NB4 (cell line): ENCODE measurements at places on chromosomes 5 and 9.
A peak's percentile ranks its signal among the peaks of the same experiment; 100 is the strongest.

- DNase-seq = no peak
These were observed 209.5 kb downstream of the TSSK1B start for GRCh38 chr5:113225259-113225658.

- DNase-seq = no peak
These were observed 64.0 kb downstream of the CRB2 start for GRCh38 chr9:123419721-123420591.

GRCh38 chr5:167671176-167671575, 620.3 kb upstream of the WWC1 start:
- no peak for DNase-seq

DNA sequence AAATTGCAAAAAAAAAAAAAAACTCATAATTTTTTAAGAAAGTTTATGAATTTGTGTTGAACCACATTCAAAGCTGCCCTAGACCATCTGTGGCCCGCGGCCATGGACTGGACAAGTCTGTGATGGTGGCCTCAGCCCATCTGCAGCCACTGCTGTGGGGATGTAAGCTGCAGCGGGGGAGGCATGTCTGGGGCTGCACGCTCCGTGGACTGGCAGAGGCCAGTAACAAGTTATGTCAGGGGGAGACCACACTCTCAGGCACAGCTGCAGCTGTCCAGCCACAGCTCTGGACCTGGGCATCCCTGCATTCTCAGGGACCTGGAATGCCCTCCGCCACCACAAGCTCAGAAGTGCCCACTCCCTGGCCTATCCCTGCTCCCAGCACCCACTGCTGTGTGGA, 1272.3 kb upstream of the CDH9 start:
- no peak for DNase-seq

GRCh38 chr5:60173667-60174066, 280.1 kb upstream of the PDE4D start:
- peak; percentile 43 for DNase-seq

DNA sequence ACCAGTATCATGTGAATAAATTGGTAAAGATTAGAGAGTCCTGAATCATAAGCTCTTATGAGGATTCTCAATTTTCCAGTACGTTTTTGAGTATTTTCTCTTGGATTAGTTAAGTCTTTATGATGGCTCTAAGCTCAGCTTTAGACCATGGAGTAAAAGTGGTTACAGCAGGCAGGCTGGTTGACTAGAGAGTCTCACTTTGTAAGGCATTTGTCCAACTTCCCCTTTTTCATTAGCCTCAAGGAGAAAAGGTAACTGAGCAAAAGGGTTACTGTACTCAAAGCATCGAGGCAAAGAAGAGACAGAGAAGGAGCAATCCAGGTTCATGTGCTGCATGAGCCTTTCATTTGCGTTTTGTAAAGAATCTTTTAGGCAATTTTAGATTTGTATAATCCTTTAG, 8.5 kb downstream of the NOP16 start:
- peak; percentile 64 for DNase-seq

GRCh38 chr5:140243706-140244250, 59.1 kb downstream of the PFDN1 start:
- DNase-seq = no peak

DNA sequence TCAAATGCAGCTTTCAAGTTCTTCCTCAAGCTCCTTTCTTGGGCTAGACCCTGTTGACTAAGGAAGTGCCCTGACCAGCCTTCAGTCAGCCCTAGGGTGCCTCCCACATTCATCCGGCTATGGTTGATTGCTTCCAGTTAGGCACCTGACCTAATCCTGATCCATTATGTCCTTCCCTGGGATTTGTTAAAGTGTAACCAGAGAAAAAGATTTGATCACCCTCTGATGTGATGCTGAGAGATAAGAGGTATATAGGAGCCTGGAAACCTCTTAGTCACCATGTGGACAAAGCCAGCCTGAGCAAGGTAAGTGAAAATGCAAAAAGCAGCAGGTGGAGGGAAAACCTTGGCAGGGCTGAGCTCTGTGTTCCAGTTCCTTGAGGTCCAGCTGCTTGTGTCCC, 178.8 kb upstream of the ERCC6L2 start:
- no peak for DNase-seq

- DNase-seq = no peak
These were observed 65.6 kb downstream of the ANKRD55 start for GRCh38 chr5:56167519-56167918.

GRCh38 chr5:78518365-78519197, 130.0 kb downstream of the LHFPL2 start:
- DNase-seq = no peak

DNA sequence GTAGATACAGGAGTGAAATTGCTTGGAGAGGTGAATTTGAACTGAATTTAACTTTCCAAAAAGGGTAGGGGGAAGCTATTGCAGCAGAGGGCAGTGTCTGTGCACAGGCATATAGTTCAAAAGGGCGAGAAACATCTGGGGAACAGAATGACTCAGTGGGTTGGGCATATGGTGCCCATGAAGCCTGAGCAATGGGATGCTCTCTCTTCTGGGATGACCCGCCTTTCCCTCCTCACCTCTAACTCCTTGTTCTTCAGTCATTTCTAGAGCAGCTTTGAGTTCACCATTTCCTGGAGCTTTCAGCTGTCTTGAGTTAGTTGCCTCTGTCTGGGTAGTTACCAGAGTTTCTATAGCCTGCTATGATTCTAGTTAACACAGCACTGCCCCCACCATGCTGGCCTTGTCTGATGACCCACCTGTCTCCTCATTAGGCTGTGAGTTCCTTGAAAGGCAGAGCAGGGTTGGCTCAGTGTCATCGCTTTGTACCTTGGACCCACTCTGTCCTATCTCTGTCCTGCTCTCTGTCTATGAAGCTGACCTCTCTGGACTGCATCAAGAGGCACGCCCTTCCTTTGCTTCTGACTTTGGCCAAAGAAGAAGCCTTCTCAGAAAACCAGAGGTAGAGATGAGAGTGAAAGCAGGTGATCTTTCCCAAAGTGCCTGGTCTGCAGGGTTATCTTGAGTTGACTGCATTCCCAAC, 299.6 kb upstream of the KLF4 start:
- DNase-seq = no peak

GRCh38 chr5:155833287-155833686, 493.7 kb upstream of the SGCD start:
- DNase-seq = peak; percentile 5

- no peak for DNase-seq
These were observed 159.2 kb downstream of the FRMD3 start for GRCh38 chr9:83379045-83379444.

GRCh38 chr5:110844251-110844650, 105.4 kb downstream of the SLC25A46 start:
- no peak for DNase-seq

GRCh38 chr9:132910376-132910775, 31.7 kb downstream of the SPACA9 start:
- no peak for DNase-seq

DNA sequence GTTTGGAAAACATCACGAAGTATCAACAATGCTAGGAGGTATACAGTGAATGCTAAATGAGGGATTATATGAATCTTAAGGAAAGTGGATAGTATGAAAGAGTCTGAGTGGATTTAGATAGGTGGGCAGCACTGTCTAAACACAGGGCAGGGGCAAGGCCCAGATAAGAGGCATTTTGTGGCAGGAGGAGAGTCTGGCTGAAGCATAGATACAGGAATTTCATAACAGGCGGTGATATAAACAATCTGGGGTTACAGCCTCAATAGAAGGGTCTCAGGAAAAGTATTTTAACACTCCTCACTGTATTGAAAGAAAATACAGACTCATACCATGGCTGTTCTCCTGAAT, 96.9 kb downstream of the PLPP1 start:
- DNase-seq = no peak

- no peak for DNase-seq
These were observed 31.9 kb upstream of the FSTL4 start for GRCh38 chr5:133644000-133644865.

- peak; percentile 87 for DNase-seq
These were observed 15.9 kb downstream of the EXD3 start for GRCh38 chr9:137406876-137407589.

DNA sequence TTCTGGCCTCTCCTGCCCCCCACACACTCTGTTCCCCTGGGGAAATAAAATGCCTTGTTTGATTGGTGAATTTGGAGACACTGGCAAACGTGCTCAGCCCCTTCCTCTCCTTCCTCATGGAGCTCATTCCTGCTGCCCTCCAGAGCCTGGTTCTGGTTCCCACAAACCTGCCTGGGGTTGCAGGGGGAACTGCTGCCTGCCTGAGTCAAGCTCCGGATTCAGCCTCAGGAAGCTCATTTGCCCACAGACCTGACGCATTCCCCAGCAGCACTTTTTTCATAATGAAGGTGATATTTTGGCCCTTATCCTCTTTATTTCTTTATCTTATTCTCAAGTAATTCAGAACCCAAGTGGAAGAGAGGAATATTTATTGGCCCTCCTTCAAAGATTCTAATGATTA, 140.5 kb downstream of the TTLL11 start:
- no peak for DNase-seq

GRCh38 chr9:2241836-2242741, 226.9 kb downstream of the SMARCA2 start:
- DNase-seq = peak; percentile 83

GRCh38 chr5:171474230-171474813, 54.9 kb downstream of the FGF18 start:
- DNase-seq = no peak

- peak; percentile 31 for DNase-seq
These were observed 296.6 kb upstream of the RASA1 start for GRCh38 chr5:86971034-86971571.

GRCh38 chr5:180598797-180599589, 7.7 kb upstream of the SCGB3A1 start:
- no peak for DNase-seq

DNA sequence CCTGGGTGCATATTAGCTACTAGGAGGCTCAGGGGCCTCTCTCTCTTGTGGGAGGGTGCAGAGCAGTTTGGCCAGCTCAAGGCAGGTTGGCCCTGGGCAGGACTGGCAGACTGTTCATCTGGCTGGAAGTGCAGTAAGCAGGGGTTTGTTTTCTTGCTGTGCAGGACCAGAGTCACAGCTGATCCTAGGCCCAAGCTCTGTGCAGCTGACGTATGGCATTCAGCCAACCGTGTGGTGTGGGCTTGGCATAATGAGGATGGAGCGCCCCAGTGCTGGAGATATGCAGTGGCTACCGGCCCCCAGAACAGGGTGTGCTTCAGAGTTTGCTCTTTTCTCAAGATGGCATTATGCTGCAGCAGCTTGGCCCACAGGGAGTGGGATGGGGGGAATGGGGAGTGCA, 31.0 kb upstream of the PHF24 start:
- DNase-seq = no peak

DNA sequence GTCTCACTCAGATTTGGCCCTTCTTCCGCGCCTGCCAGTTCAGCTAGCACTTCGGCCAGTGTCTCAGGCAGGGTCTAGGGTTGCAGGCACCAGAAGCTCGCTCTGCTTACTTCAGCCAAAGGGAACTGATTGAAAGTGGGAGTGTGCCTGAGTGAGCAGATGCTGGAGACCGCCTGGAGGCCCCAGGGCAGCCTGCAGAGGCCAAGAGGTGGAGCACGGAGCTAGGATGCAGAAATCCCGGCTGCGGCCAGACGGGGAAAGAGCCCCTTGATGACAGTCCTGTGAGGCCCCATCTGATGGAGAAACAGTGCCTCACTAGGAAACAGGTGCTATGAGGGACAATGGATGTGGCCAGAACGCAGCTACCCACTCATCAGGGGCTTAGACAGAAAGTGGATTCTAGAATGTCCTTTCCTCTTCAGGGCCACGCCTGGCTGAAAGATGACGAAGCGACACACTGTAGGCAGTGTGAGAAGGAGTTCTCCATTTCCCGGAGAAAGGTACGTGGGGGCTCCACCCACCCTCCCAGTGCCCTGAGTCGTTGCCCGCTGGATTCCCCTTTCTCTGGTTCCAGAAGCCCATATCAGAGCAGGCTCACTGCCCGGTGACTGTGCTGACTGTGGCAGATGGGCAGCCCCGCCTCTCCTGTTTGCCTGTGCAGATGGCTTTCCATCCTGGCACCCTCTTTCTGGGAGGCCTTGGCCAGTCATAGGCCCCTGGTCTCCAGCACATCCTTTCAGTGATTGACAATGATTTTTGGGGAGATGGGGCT, 16.1 kb downstream of the HNRNPH1 start:
- peak; percentile 9 for DNase-seq

DNA sequence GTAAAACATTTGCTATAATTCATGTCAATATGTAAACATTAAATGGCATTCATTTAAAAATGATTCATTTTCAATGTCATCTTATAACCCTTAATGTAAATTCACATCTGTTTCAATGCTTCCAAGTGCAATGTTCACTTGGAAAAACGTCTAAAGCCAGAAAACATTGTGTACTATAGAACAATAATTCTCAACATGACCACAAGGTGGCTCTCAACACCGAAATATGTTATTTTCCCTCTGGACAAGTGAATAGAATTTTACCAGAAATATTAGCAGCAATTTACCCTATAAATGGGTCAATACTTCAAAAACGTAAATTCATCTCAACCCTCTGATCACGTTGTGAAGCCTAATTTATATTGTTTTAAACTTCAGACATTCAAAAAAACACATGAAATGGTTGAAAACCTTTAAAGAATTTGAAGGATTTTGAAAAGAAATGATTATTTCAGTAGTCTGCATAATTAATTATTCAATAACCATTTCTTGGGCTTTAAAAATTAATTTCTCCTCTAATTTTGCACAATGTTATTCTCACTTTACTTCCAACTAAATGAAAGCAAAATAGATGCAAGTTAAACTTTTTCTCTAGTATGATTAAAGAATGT, 11.0 kb downstream of the CDH10 start:
- peak; percentile 49 for DNase-seq

DNA sequence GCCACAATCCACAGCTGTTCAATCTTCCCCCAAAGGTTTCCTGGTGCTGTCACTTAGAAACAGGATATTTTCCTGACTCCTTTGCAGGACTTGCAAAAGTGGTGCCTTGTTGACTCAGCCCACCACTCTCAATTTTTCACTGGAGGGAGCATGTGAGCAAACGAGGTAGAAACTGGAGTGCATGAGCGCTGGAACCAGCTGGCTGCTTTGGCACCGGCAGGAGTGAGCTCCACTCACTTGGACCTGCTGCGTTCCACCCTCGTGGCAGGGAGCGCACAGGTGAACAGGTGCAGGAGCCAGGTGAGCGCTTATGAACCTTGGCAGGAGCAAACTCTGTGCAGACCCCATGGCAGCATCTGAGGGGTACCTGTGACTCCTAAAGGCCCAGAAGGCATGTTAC, 364.1 kb upstream of the RORB start:
- no peak for DNase-seq
